ENCODE measurements at places on chromosomes 5 and 9.

DNA sequence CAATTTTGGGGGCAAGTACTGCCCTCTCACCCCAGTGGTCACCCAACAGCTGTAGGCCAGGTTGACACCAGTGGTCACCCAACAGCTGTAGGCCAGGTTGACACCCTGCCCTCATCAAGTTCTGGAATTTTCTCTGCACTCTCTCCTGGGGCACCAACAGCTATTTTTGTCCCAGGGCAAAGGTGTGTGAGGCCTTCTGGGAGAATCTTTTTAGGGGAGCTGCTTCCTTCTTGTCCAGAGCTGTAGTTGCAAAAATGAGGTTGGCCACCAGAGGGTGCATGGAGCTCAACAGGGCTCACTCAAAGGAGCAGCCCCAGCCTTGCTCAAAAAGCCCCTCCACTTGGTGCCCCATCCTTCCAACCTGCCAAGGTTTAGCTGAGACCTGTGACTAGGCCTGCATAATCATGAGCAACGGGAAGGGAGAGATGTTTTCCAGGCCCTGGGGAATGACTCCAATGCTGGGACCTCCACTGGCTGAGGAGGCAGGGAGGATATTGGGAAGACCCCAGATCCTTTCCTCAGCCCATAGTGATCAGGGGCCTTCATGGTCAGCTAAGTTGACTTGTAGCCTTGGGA lies 10.6 kb upstream of the P4HA2 start:
- DNase-seq: peak; percentile 88

- DNase-seq: no peak
Observed at GRCh38 chr9:109387206-109387605, 66.3 kb upstream of the EPB41L4B start.

- DNase-seq: no peak
Observed at GRCh38 chr9:89634995-89635742, 30.4 kb downstream of the GADD45G start.

- no peak for DNase-seq
Observed at GRCh38 chr5:33330426-33330825, 110.3 kb upstream of the TARS1 start.

DNA sequence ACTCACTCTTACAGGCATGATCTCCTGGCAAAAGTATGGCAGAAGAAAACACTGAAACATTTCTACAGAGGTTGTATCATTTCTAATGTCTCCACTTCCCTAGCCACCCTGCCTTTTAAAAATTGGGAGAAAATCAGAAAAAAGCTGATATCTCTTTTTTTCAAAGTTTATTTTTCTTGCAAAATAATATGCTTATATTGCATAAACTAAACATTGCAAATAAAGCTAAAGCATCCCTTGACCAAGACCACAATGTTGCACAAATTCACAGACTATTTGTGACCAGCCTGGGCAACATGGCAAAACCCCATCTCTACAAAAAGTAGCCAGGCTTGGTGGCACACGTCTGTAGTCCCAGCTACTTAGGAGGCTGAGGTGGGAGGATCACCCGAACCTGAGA lies 183.3 kb upstream of the ELAVL2 start:
- no peak for DNase-seq

DNA sequence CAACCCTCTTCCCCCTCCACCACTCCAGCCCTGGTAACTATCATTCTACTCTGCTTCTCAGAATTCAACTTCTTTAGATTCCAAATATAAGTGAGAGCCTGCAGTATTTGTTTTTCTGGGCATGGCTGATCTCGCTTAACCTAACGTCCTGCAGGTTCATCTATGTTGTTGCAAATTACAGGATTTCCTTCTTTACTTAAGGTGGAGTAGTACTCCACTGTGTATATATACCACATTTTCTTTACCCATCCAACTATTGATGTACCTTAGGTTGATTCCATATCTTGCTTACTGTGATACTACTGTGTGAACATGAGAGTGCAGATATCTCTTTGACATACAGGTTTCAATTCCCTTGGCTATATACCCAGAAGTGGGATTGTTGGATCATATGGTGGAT lies 106.3 kb upstream of the ZNF366 start:
- DNase-seq: no peak

DNA sequence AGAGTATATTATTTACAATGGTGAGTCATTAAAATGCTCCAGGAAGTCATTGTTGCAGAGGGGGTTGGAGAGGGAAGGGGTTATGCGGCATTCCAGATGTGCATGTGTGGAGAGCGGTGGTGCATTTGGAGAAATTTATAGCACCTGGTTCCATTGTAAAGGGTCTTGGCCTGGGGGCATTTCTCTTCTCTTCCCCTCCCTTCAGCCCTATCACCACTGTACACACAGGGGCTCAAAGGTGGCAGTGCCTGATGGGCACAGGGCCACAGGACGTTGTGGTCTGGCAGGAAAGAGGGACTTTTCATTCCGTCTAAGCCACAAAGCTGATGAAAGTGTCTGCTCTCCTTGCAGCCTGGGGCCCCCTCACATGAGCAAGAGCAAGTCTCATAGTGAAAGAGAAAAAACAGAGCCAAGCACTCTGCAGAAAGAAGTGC lies 442.4 kb upstream of the ZNF462 start:
- DNase-seq: no peak

DNA sequence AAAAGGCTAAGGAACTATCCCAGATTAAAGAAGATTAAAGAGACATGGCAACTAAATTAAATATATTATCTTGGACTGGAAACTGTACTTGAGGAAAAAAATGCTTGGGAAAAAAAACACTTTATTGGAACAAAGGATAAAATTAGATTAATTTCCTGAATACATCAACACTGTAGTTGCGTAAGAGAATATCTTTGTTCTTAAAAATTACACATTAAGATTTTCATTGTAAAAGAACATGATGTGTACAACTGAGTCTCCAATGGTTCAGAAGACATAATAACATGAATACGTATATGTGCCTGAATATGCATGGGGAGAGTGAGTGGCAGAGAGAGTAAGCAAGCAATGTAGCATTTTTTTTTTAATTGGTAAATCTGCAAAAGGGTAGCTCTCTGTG lies 2.8 kb downstream of the AP3B1 start:
- no peak for DNase-seq

DNA sequence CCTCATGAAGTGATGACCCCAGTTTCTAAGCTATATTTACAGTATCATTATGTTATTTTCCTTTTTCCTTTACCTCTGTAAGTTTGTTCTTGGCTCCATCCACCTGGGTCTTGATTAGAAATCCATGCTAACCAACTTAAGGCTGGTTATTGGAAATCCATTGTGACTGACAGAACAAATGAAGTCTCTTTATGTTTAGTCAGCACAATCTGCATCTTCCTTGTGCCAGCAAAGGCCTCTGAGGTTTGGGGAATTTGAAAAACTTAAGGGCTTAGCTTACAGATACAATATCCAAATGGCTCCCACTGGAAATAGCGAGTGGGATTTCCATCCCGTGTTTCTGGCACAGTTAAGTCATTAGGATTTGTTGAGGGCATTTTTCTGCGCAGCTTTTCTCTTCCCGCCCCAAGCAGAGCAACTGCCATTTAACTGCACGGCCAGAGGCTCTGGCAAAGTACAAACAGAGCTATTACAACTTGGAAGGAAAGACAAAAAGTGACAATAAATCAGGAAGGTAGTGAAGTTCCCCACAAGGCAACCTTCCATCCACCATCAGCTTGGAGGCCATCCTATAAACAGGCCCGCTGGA lies 64.2 kb downstream of the DCP2 start:
- no peak for DNase-seq

GRCh38 chr5:101364469-101364868 lies 461.4 kb upstream of the ST8SIA4 start:
- DNase-seq: no peak

DNA sequence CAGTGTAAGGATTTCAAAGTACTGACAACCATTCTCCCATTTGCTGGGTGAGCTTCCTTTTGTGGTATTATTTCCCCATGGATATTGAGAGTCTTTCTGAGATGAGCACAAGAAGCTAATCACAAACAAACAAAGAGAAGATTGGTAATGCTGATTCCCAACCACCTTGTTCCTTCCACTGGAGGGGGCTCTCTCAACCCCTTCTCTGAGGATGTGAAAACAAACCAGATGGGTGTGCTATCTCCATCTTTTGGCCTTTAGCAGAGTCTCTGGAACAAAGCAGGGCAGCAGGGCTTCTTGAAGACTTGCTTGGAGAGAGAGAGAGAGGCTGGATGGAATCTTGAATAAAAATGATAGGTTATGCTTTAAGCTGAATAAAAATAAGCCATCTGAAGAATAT lies 576.7 kb upstream of the ZNF462 start:
- DNase-seq: no peak

GRCh38 chr5:74862221-74862620 lies 4.0 kb downstream of the FAM169A start:
- no peak for DNase-seq

GRCh38 chr9:33125871-33126823 lies 41.0 kb downstream of the B4GALT1 start:
- no peak for DNase-seq

- no peak for DNase-seq
Observed at GRCh38 chr9:72462340-72462739, 59.1 kb upstream of the TMC1 start.

GRCh38 chr5:88736494-88736893 lies 146.5 kb downstream of the MEF2C start:
- DNase-seq: no peak

DNA sequence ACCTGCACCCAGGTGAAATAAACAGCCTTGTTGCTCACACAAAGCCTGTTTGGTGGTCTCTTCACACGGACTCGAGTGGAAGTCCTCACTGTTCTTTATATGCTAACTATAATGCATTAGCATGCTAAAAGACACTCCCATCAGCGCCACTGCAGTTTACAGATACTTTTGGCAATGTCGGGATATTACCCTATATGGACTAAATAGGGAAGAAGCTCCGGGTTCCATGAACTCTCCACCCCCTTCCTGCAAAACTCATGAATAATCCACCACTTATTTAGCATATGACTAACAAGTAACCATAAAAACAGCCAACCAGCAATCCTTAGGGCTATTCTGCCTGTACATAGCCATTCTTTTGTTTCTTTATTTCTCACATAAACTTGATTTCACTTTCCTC lies 426.2 kb upstream of the PTPRD start:
- no peak for DNase-seq

DNA sequence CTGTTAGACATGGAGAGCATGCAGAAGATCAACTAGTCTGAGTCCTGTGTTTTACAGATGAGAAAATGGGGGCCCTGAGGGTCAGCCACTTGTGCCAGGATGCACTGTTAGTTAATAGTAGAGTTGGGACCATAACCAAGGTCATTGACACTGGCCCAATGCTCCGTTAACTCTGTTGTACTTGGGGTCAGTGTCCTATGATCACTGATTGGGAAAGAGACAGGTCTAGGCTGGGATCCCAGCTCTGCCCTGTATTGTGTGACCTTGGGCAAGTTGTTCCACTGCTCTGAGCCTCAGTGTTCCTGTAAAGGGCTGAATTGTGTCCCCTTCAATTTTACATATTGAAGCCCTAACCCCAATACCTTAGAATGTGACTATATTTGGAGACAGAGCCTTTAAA lies 70.0 kb downstream of the GDNF start:
- no peak for DNase-seq

- no peak for DNase-seq
Observed at GRCh38 chr5:11596185-11596584, 308.1 kb downstream of the CTNND2 start.

GRCh38 chr5:90096415-90097081 lies 313.0 kb downstream of the CETN3 start:
- no peak for DNase-seq
